ENCODE measurements at places on chromosomes 6 and 20.

DNA sequence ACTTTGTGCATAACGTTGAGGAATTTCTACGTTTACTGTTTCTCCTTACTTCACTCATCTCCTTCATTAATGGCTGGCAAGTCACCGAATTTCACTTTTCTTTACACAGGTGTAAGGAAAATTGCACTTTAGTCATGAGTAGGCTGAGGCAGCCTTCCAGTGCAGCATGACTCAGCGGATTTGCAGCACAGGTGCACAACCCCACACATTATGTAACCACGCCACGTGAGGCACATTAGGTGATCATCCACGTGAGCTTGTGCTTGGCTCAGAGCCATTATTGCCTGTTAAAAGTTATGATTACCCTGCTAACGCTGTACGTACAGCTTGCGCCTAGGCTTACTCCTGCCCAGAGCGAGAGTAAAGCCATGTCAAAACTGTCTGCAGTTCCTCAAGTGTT lies 158.8 kb downstream of the NKAIN2 start:
- DNase-seq, result no peak

DNA sequence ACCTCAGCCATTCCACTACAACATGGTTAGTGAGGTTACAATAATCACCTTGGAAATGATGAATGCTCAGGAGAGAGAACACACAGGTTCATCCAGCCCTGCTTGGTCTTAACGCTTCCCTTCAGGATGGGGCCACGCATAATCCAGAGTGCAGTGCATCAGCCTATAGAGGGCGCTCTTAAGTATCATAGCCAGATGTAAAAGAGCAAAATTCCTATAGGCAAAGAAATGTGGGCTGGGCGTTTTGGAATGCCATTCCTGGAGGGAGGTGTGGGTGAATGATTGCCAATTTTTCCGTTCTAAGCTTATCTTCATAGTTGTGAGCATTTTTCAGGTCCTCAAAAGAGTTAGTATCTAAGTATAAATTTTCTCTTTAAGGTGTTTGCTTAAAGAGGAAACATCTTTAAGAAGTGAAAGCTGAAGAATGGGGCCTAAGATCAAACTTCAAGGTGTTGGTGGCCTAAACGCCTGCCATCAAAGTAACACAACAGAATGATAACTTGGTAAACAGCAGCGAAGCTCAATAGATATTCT lies 1.8 kb downstream of the RIPOR2 start:
- DNase-seq, result peak; percentile 28

DNA sequence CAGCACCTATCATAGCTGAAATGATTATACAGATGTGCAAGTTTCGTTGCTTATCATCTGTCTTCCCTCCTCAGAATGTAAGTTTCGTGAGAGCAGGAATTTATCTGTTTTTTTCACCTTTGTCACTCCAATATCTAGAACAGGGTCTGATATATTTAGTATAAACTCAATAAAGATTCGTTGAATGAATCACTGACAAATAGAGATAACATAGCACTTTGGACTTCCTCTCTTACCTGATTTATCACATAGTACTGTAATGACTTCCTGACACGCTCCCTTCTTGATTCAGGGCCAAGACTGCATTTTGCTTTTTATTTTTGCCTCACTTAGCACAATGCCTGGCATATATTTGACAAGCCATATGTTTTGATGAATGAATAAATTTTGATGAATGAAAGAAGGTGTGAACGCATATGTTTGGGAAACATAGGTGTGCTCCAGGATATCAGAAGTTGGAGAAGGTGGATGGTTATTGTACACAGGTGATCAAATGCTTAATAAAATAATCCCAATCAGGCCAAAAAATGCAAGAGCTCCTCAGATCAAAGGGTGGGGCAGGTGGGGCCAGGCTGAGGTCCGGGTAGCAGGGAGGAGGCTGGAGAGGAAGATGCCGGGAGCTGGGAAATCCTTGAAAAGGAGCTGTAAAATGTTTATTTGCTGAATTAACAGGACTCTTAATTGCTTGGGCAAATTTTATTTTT lies 33.0 kb downstream of the PIM1 start:
- no peak for DNase-seq

GRCh38 chr6:92176666-92177065 lies 1242.7 kb downstream of the EPHA7 start:
- no peak for DNase-seq

DNA sequence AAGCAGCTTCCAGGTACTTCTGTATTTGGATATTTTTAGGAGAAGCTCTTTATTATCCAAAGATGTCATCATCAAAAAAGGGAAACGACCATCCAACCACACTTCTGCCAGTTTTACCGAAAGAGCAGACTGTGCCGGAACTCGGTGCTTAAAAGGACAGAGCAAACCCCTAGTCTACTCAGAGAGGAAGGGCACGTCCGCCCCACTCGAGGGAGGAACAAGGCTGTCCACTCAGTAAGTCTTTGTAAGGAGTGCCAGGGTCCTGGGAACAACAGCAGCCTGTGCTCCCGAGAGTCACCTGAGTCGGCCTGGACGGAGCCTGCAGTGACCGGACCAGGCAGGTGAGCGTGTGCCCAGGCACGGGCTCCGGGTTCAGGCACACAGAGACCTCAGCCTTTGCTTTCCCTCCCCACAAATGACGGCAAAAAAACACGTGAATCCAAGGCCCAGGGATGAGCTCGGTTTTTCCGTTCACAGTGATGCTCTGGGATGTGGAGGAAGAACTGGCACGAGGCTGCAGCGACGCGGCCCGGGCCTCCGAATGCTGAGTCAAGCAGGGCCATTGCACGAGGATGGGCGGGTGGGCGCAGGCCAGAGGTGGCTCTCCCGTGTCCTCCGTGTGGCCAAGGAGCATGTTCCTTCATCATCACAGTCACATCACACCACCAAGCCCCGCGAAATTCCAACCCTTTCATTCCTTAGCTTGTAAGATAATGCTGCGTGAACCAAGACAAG lies 17.4 kb upstream of the SLCO4A1 start:
- no peak for DNase-seq

DNA sequence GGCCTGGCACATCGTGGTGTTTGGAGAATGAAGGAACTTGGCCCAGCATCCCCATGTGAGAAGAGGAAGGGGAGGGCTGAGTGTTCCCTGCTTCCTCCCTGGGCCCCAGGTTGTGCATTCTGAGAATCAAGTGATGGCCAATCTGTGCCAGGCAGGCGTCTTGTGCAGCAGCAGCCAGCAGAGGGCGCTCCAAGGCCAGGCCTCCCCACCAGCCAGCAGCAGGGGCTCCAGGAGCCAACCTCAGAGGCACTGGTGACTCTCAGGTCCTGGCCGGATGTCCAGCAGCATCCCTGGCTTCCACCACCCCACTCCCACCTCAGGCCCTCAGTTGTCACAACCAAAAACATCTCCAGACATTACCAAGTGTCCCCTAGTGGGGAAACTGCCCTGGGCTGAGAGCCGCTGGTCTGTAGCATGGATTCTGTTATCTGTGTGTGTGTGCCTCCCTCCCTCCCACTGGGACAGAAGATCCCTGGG lies 192.0 kb downstream of the PREX1 start:
- DNase-seq, result peak; percentile 42

Data from activated T-helper 1 cell treated with anti-CD3 and anti-CD28 coated beads, Interleukin-2, amount 50 U/mL, for 16 hours (primary cell).